ENCODE measurements at places on chromosomes 1 and 21.

DNA sequence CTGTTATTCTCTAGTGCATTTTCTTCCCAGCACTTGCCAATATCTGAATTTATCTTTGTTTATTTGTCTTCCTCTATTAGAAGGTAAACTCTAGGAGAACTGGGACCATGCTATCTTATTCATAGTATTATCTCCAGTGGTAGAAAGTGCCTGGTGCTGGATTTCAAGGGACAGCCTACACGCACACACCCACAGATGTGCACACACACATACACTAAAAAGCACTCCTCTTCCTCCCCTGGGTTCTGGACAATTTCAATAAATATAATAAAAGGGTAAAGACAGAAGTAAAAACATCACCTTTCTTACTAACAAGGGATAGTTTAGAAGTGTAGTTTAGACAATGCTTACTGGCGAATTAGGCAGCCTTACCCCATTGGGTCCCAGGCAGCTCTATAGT, 28.5 kb upstream of the USP24 start:
- H3K4me1 ChIP-seq, result no peaks in the 10 kb centered on the region
- no peak overlapping the region for H3K27ac ChIP-seq
- no peaks in the 10 kb centered on the region for H3K36me3 ChIP-seq

DNA sequence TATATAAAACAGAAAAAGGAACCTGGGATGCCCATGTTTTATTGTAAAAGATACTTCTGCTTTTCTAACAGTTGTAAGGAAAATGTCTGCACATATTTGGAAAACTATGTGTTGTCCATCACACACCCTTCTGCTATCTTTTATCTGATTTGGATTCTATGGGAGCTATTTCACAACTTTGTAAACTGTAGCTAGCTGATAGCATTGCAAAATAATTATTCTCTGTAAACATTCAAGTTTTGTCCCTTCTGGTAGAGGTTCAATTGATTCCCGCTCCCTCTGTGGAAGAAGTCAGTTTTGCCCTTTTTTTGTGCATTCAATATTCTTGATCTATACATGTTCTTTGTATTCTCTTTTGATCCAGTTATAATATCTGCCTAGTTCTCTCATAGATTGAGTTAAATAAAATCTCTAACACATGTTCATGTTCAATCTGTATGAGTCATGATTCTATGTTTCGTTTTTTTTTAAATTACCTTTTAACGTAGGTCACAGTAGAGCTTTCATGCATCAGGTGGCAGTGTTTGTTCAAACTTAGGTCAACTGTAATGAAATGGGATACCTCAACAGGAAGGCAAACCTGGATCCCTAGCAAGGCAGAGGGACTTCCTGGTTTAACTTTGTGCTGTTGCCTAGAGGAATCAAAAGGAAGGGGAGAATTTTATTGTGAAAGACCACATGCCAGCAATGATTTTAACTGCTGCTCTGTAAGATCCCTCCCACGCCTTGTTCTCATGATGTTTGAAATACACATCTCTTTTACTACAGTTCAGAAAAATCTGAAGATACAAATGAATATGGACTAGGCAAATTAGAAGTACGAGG, 26.0 kb upstream of the BCL9 start:
- no peaks in the 10 kb centered on the region for H3K27me3 ChIP-seq
- no peaks in the 10 kb centered on the region for H3K36me3 ChIP-seq
- H3K27ac ChIP-seq, result peak overlapping the region; percentile 72

GRCh38 chr1:119367432-119368124, 1.0 kb upstream of the HAO2 start:
- H3K27me3 ChIP-seq, result no peaks in the 10 kb centered on the region
- no peaks in the 10 kb centered on the region for H3K4me1 ChIP-seq
- H3K27ac ChIP-seq, result no peak overlapping the region

DNA sequence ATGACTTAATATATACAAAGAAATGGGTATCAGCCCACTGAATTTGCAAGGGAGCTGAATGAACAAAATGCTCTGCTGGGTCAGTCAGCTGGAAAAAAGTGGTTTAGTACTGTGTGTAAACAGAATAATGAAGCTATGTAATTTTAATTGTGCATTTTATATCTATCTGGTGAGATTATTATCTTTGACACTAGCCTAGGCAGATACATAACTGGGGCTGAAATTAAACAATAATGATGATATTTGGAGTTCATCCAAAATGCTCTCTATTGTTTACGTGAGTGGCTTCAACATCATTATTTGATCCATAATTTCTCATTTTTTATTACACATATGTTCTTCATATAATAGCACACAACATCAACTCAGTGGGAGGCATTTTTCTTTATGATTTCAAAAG, 208.5 kb upstream of the SNX7 start:
- no peak for DNase-seq
- no peaks in the 10 kb centered on the region for H3K27me3 ChIP-seq
- no peak overlapping the region for H3K27ac ChIP-seq
- no peaks in the 10 kb centered on the region for H3K4me1 ChIP-seq
- H3K4me3 ChIP-seq, result no peak overlapping the region

- H3K27ac ChIP-seq, result no peak overlapping the region
- H3K4me3 ChIP-seq, result no peak overlapping the region
- DNase-seq, result no peak
- no peaks in the 10 kb centered on the region for H3K4me1 ChIP-seq
Measured at GRCh38 chr1:101115112-101115511, 89.5 kb upstream of the DPH5 start.

Measured in vagina (tissue), 2 donors.